ENCODE measurements at places on chromosomes 7 and 10.
A peak's percentile ranks its signal among the peaks of the same experiment; 100 is the strongest.

DNA sequence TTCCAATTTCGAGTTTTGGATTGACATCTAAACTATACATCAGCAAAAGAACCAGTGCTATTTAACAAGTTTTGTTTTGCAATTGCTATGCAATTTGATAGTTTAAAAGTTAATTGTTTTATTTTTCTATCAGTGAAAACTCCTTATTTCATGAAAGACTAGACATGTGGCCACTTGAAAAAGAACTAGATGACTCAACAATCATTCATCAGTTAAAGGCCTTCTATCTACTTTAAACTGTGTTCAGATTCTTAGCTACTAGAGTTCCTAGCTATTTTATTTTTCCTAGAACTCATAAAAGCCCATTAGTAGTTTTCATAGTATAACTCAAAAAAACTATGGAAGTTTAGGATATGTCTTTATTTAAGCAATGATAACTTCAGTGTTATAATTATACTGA lies 104.6 kb upstream of the LSM8 start:
- no peak for DNase-seq

DNA sequence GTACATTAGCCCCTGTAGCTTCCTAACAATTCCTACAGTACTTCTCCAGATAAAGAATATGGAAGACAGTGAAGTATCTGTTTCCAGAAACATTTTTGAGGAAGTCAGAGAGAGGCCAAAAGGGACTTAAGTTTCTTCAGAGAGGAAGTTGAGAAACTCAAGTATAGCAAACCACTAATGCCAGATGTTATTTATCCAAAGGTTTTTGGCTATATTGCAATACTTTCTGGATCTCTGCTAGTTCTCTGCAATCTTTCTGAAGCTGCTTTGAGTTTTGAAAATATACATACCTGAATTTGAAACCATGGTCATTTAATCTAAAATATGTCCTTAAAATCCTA lies 64.7 kb downstream of the BICC1 start:
- peak; percentile 37 for DNase-seq

DNA sequence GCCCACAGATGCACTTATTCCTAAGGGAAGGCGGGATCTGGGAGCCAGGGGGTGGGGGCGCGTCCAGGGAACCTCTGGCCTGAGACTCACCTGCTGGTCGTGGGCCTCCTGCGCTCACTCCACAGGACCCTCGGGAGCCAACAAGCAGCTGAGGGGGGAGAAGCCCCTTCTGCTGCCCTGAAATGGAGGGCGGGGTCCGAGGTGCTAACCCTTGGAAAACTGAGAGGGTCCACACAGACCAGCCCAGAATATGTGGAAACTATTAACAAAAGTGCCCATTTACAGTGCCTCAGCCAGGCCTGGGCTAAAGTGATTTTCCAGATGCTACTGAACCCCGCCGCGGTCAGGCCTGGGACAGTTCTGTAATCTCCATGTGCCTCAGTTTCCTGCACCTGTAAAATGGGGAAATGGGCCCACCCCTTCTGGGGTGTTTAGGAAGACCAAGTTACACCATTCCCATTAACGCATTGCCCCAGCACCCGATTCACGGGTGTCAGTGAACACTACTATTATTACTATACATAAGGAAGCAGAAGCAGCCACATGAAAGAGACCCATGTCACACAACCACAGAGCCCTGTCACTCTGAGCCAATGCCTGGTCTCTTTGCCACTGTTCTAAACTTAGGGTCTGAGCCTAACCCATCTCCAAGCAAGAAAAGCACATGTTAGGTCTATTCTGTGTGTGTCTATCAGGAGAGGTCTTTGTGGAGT lies 630 bp upstream of the VSTM4 start:
- DNase-seq: no peak

- DNase-seq: no peak
These were observed 138.3 kb upstream of the KLF14 start for GRCh38 chr7:130872341-130872740.

DNA sequence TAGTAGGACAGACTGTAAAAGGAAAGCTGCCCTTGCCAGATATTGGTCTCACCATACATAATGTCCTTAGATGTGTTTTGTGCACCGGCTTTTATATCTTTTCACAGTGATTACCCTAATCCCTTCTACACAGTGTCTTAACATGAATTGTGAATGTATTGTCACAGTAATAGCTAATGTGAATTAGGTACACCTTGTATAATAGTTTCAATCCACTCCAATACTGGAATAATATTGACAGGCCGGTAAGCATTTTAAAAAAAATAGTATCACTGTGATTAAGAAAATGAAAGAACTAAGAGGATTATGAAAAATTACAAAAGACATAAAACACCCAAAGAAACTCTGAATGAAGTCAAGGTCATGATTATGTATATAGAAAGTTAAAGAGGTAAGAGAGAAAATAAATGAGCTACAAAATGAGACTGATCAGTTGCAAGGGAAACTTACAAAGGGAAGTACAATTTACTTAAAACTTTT lies 420.9 kb downstream of the PLXDC2 start:
- no peak for DNase-seq

DNA sequence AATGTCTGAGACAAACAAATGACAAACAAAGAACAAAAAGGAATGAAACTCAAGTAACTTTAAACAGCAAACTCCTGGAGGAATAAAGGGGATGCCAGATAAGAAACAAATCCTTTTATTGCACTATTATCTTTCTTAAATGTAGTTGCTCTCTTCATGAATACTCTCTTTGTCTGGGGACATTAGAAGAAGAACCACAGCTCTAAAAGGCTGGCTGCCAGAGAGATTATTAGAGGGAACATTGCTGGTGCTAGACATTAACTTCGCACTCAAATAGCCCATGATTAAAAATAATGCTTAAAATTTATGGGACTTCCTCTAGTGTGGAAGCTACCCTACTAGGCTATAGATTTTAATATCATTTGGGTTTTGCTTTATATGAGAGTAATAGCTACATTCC lies 1330.4 kb downstream of the XPNPEP1 start:
- no peak for DNase-seq

DNA sequence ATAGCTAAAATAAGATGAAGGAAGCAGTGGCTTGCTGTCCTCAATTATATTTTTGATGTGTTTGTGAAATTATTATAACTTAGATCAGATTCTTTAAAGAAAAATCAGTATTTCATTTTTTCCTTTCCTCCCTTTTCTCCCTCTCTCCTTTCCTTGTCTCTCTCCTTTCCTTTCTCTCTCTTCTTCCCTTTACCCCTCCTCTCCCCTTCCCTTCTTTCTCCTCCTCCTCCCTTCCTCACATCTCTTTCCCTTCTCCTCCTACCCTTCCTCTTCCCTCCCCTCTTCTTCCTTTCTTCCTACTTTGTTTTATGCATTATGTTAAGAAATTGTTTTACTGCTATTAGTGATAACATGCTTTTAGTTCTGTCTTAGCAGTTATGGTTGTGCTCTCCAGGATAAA lies 171.5 kb downstream of the ADK start:
- no peak for DNase-seq

DNA sequence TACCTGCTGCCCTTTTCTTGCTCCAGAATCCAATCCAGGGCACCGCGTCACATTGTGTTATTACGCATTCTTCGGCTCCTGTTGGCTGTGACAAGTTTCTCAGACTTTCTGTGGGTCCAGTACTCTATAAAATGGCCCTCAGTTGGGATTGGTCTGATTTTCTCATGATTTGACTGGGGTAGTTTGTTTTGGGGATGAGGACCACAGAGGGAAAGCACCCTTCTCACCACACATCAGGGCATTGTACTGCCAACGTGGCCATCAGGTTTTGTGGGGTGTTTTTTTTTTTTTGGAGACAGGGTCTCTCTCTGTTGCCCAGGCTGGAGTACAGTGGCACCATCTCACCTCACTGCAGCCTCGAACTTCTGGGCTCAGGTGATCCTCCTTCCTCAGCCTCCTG lies 17.0 kb upstream of the ORAI2 start:
- no peak for DNase-seq

- no peak for DNase-seq
These were observed 9.8 kb downstream of the SLC16A12 start for GRCh38 chr10:89525556-89525955.

DNA sequence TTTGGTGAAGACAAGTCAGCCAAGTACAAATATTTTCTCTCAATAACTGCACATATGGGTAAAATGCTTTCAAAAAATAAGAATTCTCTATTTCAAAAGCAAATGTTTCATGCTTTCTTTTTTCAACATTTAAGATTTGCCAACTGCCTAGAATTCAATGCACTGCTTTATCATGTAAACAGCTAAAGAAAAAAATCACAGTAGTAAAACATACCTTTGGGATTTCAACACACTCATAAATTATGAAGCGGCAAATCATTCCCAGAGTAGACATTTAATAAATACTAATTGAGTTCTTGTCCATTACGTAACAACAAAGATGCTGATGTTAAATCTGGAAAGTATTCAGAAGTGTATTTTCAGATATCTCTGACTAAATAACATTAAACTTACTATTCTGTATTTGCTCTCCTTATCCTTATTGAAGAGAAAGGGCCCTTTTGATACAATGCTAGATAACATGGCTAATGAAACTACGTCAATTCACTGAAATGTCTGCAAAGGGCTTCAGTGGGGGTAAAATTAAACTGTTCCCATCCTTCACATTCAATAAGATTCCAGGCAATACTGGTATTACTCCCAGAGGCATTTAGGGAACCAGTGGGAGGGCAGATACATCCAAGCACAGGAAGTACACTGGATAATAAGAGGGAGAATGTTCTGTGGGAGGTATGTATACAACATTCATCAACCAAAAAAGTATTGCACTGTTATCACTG lies 13.9 kb downstream of the NAPEPLD start:
- peak; percentile 16 for DNase-seq

GRCh38 chr10:130230611-130231010 lies 94.4 kb downstream of the GLRX3 start:
- no peak for DNase-seq

GRCh38 chr7:845731-846130 lies 13.5 kb downstream of the SUN1 start:
- no peak for DNase-seq

GRCh38 chr7:96548664-96549063 lies 161.0 kb downstream of the SEM1 start:
- no peak for DNase-seq

DNA sequence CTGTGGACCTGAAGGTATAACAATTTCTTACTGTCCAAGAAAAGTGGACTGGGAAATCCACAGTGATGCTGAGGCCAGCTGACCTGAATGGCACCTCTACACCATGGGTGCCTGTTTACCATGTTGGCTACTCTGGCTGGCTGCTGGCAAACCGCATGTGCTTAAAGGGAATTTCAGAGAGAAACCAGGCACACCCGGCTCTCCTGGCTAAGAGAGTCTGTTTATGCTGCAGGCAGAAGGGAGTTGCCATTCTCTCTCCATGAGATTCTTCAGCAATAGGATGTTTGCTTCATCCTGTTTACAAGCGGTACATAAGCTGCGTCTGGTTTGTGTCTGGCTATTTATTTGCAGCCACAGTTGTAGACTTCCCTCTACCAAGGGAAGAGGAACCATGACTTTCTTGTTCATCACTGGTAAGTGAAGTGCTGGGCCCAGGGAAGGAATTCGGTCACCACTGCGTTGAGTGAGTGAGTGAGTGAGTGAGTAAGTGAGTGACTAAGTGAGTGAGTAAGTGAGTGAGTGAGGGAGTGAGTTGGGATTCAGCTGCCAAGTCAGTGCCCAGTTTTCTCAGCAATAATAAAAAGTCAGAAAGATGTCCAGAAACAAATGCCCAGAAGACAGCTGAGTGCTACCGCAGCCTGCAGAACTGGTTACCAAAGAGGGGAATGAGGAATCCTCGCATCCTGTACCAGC lies 90.4 kb downstream of the COBL start:
- DNase-seq: no peak

- no peak for DNase-seq
These were observed 302.8 kb downstream of the PTPRN2 start for GRCh38 chr7:158284617-158285382.

- no peak for DNase-seq
These were observed 85.1 kb downstream of the POU6F2 start for GRCh38 chr7:39062811-39063210.

GRCh38 chr10:19638896-19639233 lies 177.4 kb upstream of the PLXDC2 start:
- no peak for DNase-seq

DNA sequence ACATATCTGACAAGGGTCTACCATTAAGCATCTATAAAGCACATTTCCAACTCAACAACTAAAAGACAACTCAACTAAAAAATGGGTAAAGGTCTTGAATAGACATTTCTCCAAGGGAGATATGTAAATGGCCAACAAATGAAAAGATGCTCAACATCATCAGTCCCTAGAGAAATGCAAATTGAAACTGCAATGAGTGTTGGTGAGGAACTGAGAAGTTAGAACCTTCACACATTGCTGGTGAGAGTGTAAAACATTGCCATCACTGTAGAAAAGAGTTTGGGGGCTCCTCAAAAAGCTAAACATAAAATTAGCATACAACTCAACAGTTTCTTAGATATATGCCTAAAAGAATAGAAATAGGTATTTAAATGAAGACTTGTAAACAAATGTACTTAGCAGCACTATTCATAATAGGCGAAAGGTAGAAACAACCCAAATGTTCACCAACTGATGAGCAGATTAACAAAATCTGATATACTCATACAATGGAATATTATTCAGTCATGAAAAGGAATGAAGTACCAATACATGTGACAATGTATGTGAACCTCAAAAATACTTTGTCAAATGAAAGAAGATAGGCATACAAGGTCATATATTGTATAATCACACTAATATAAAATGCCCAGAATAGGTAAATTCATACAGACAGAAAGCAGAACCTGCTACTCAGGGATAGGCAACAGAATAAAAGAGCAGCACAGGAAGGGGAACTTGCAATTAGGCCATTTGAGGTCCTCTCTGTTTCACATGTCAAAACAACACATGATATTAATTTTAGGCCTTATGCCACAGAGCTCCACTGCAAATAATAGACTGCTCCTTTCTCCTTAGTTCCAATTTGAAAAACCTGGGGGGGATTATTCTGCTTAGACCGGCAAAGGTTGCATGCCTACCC lies 10.6 kb upstream of the LRRC72 start:
- no peak for DNase-seq

- no peak for DNase-seq
These were observed 33.0 kb downstream of the PLEKHA1 start for GRCh38 chr10:122407375-122408125.

DNA sequence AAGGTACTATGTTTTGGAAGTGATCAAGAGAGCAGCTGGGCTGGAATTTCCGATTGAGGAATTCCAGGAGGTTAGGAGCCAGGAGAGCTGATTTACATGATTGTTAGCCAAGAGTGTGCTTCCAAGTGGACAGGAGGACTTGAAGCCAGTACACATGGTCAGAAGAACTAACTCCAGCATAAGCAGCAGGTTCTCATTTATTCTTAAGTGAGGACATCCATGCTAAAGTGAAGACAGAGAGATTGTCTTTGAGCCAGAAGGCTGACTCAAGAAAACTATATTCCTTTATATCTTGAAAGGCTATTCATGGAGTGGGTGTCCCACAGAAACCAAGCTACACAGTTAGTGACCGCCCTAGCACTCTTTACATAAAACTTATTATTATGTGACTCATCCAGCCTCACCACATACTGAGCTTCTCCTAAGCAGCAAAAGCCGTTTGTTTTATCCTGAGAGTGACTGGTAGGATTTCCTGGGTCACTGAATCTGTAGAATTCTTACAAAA lies 56.7 kb upstream of the SEMA3A start:
- peak; percentile 79 for DNase-seq
